ENCODE measurements at places on chromosomes 7 and 10. TPM values are rescaled to one million over a fixed set of nuclear protein-coding genes. Genes with fewer than 3 reads are reported as not detected.

TFEC gene
- 1.5 TPM for total RNA-seq

UCMA gene
- not detected for total RNA-seq

FAM25A gene
- not detected for total RNA-seq

GPR26 gene
- not detected for total RNA-seq

NOS3 gene
- total RNA-seq = 4.2 TPM

ABCB4 gene
- 129 TPM for total RNA-seq

HTR5A gene
- not detected for total RNA-seq

HMX2 gene
- not detected for total RNA-seq

POT1 gene
- total RNA-seq = 8.0 TPM

All from right lobe of liver (tissue), 6 donors.